ENCODE measurements at places on chromosomes 1 and 21.

GRCh38 chr1:97505816-97506215 lies 415.0 kb downstream of the DPYD start:
- no peak for DNase-seq

DNA sequence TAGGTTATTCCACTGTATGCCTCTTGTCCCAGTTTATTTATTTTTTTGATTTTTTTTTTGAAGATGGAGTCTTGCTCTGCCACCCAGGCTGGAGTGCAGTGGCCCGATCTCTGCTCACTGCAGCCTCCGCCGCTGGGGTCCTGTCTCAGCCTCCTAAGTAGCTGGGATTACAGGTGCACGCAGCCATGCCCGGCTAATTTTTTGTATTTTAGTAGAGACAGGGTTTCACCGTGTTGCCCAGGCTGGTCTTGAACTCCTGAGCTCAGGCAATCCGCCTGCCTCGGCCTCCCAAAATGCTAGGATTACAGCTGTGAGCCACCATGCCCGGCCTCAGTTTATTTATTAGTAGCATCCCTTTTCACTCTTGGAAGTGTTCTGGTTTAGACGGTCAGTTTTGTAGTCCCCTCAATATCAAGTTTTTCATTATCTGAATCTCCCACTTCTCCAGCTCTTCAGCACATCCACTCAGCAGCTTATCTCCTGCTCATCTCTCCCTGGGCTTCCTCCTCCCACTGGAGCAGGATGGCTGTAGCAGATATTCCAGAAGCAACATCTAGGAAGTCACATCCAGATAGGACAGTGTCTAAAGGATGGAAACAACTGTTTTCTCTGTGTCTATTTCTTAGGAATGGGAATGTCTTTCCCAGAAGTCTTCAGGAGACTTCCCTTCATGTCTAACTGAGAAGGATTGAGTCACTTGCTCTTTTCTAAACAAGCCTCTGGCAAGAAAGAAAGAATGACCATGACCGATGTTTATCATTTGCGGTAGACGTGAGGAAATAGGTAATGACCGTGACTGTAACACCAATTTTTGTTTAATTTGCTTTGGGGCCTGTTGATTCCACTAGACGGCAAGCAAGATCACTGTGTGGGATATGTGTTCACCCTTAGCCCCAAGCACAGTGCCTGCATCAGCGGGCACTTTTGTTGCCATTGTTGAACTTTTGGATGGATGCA lies 14.4 kb downstream of the CCDC190 start:
- DNase-seq, result no peak

DNA sequence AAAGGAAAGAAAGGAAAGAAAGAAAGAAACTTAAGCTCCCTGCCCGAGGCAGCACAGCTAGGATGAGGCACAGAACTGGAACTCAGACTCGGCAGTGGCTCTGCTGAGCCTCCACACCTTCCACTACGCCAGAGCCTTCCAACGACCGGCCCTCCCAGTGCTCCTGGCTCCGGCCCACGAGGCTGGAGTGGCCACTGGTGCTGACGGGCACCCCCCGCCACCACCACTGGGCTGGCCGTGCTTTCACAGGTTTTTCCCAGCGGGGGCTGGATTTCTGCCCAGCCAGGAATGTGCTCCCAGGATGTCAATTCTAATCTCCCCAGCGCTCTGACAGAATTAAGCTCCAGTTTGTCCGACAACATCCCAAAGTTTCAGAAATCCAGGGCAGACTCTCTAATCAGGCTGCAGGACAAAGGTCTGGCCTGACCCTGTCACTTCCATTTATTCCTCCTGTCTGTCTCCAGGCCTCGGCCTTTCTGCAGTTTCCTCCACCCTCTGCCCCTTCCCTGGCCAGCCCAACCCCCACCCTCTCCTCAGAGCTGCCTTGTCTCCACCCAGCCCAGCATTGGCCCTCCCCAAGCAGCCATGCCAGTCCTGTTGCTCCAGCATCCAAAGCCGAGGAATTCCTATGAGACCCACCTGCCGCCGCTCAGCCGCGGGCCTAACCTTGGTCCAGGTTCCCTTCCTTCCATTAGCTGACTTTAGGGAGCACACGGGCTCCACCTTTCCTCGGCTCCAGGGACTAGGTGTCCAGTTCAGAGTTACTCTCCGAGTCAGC lies 81.9 kb downstream of the CASZ1 start:
- DNase-seq, result no peak

GRCh38 chr1:205374210-205375078 lies 17.7 kb upstream of the KLHDC8A start:
- DNase-seq, result no peak

DNA sequence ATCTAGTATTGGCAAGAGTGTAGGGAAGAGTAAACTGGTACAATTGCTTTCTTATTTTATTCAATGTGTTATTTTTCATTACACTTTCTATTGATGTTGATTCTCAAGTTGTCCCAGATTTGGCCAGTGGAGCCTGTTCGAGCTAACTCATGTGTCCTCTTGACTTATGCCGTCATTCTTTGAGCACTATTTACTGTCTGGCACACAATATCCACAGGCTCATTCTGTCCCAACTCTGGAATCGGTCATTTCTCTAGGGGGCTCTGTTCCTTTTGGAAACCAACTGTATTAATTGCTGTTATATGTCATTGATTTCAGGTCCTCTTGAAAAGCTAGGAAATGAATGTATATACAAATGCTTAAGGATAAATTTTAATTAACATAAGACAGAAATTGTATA lies 22.4 kb upstream of the SFPQ start:
- DNase-seq, result no peak

GRCh38 chr1:202584707-202585589 lies 125.3 kb downstream of the SYT2 start:
- no peak for DNase-seq

DNA sequence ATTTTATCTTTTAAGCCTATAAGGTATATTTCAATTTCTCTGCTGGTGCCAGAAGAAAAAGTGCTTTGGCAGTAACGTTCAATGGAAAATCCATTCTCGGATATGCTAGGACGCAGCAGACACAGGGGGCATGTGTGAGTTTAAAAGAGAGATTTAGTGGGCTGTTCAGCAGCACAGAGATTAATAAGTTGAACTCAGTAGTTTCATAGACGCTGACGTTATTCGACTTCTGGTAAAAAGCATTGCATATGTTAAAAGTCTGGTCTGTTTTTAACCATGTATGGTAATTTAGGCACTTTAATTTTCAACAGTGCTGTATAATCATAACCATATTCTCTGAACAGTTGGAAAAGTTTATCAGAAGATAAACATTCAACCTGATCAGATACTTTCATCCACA lies 99.6 kb downstream of the ATP6V1G3 start:
- DNase-seq, result no peak

GRCh38 chr1:12153181-12153785 lies 13.5 kb upstream of the TNFRSF1B start:
- peak; percentile 34 for DNase-seq

- DNase-seq, result no peak
These were observed 33.0 kb upstream of the S100A7 start for GRCh38 chr1:153493343-153493960.

- DNase-seq, result no peak
These were observed 23.2 kb downstream of the RUNX3 start for GRCh38 chr1:24906760-24907490.

- DNase-seq, result no peak
These were observed 131.2 kb upstream of the COA6 start for GRCh38 chr1:234241941-234242490.

DNA sequence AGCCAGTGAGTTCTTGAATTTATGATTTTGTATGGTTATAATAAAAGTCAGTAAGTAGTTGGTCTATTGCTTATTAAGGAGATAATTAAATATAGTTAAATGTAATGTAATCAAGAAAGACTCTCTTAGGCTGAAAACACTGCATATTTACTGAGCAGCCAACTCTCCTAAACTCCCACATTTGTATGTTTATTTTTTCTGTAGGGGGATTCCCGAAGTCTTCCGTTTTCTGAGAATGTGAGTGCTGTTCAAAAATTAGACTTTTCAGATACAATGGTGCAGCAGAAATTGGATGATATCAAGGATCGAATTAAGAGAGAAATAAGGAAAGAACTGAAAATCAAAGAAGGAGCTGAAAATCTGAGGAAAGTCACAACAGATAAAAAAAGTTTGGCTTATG lies 56.7 kb downstream of the PKN2 start:
- DNase-seq, result no peak

GRCh38 chr1:95196017-95196416 lies 38.0 kb upstream of the RWDD3 start:
- no peak for DNase-seq

- DNase-seq, result no peak
These were observed 188.2 kb downstream of the GRIK1 start for GRCh38 chr21:29751473-29752185.

DNA sequence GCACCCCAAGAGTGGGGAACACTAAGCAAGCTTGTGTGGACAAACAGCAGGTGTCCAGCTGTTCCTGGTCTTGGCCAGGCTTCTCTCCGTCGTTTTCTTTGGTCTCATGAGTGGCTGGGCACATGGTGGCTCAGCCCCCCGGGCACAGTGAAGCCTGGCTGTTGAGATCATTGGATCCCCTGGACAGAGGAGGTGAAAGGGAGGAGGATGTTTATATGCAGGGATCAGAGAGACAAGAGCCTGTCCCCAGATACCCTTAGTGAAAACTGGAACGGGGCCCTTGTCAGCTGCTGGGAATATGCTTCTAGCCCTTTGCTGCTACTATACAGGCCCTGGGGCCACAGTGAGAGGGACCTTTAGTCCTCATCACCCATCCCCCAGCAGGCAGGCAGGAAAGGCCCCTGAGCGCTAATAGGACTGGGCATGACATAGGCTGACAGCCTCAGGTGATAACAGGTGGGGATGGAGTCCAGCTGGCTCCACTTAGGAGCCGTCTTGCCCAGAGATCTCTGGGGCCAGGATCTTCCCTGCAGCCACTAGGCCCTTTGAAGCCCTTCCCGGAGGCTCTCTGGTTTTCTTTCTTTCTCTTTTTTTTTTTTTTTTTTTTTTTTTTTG lies 16.4 kb downstream of the EPHA8 start:
- DNase-seq, result no peak

- DNase-seq, result no peak
These were observed 66.1 kb downstream of the PLXNA2 start for GRCh38 chr1:208178091-208178529.

DNA sequence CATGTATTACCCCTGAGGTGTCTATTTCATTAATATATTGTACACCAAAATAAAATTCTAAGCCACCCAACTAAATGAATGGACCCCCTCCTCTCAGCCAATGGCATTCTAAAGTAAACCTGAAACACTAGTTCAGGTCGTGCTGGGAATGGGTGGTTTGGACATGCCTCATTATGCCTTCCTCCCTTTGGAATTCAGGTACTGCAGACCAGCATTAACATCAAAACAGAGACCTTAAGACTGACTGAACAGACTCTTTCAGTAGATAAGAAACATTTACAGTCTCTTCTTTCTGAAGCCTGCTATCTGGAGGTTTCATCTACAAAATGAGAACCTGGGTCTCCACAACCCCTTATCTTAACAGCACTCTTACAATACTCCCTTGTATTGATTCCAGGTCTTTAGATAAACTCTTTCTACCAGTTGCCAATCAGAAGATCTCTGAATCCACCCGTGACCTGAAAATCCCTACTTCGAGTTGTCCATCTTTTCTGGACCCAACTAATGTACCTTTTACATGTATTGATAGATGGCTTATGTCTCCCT lies 93.6 kb downstream of the PKN2 start:
- no peak for DNase-seq

DNA sequence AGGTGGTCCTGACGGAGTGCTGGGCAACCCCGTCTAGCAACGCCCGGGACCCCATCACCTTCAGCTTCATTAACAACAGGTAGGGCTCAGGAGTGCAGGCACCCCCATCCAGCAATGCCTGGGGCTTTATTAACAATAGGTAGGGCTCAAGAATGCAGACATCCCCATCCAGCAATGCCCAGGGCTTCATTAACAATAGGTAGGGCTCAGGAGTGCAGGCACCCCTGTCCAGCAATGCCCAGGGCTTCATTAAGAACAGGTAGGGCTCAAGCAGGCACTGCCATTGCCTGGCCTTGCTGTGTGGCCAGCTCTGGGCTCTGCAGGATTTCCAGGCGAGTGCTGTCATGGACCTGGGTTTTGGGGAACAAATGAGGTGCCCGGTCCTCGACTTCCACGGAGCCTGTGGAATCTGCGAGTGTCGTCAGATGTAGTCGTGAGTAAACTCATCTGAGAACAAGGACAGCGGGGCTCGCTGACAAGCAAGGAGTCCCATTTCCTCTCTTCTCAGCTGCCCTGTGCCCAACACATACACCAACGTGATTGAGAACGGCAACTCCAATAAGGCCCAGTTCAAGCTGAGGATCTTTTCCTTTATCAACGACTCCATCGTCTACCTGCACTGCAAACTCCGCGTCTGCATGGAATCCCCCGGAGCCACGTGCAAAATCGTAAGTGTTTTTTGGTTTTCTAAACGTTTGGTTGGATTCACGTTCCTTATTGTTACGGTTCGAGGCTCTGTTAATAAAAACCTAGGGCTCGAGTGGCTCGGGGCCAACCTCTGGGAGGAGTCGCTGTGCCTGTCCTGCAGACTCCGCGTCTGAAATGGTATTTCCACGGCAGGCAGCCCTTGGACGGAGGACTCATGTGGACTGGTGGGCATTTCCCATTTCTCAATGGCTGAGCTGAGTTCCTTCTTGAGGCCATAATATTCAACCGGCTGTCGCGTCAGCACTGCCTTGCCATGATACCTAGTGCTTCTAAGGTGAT lies 56.3 kb downstream of the UMODL1 start:
- DNase-seq, result no peak

DNA sequence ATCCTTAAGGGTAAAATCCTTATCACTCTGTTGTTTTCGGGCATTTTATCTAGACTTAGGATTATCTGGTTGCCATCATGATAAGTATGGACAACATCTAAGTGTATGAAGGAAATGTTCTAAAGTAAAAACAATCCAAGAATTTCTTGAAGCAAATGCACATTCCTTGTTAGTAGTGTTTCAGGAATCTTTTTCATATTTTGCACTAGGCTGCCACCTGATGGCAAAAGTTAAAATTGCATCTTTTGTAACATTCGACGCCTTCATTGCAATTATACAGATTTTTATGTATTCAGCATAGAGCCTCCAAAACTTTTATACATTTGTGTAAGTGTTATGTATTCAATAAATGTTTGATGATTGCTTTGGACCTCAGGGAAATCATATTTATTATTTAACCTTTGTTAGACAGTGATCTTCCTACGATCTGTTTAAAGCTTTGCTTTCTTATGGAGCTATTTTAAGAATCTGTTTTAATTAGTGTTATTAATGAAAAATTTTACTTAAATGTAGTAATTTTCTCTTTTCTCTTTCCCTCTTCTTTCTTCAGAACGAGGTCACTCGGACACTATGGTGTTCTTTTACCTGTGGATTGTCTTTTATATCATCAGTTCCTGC lies 49.4 kb upstream of the KIAA1614 start:
- peak; percentile 23 for DNase-seq

All from CD4-positive, alpha-beta T cell treated with Interleukin-6 at 100 ng/mL for 8 hours (primary cell).